ENCODE measurements at places on chromosomes 4 and X.

GRCh38 chr4:142909908-142910307, 63.8 kb upstream of the INPP4B start:
- DNase-seq = no peak

- DNase-seq = no peak
These were observed 61.8 kb downstream of the BRWD3 start for GRCh38 chrX:80747832-80748231.

DNA sequence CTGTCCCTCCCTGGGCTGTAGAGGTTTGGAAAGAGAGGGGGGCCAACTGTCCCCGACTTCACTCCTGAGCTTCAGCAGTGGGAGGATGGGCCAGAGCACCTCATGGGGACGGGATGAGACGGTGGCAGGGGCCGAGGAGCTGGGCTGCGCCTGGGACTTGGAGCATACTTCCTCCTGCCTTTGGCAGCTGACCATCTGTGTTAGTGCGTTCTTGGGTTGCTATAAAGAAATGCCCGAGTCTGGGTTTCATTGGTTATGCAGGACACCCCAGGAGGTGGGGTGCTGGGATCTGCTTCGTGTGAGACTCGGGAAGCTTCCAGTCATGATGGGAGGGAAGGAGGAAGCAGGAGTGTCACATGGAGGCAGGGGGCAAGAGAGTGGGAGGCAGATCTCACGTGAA, 7.4 kb downstream of the PSAPL1 start:
- DNase-seq = no peak

DNA sequence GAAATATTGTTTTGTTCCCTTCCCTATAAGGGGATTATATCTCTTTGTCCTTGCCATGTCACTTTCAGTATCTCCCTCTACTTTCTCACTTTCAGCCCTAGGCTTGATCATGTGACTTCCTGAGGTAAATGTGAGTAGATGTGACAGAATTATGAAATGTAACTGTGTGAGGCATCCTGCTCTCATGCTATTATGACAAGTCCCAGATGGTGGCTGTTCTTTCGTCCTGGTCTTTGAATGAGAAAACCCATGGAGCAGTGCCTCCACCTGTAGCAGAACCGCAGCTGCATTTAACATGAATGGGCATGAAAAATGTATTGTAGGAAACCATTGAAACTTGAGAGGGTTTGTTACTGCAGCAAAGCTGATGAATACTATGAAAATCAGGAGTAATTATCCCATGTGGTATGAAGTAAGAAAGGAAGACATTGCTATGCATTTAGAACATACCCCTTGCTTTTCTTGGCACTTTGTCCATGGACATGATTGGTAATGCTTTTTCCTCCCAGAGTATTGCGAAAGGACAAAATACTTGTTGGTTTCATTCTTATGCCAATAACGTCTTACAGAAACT, 202.2 kb upstream of the GPRIN3 start:
- DNase-seq = no peak

- DNase-seq = no peak
These were observed 2184.4 kb upstream of the TENM3 start for GRCh38 chr4:180058691-180059215.

DNA sequence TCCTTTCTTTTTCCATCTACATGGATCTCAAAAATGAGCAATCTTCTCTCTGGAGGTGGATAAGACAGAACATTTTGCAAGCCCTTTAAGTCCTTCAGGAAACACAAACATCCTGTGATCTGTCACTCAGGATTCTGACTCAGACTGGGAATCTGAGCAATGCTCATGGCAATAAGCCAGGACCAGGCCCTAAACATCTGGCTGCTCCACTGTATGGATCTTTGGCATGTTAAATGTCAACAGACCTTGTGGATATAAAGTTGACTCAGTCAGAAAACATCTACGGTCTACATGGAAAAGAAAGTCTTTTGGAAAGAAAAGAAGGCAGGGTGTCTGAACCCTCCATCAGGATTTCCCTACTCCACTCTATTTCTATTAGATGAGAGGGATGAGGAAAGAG, 17.8 kb upstream of the CHIC2 start:
- DNase-seq = no peak

DNA sequence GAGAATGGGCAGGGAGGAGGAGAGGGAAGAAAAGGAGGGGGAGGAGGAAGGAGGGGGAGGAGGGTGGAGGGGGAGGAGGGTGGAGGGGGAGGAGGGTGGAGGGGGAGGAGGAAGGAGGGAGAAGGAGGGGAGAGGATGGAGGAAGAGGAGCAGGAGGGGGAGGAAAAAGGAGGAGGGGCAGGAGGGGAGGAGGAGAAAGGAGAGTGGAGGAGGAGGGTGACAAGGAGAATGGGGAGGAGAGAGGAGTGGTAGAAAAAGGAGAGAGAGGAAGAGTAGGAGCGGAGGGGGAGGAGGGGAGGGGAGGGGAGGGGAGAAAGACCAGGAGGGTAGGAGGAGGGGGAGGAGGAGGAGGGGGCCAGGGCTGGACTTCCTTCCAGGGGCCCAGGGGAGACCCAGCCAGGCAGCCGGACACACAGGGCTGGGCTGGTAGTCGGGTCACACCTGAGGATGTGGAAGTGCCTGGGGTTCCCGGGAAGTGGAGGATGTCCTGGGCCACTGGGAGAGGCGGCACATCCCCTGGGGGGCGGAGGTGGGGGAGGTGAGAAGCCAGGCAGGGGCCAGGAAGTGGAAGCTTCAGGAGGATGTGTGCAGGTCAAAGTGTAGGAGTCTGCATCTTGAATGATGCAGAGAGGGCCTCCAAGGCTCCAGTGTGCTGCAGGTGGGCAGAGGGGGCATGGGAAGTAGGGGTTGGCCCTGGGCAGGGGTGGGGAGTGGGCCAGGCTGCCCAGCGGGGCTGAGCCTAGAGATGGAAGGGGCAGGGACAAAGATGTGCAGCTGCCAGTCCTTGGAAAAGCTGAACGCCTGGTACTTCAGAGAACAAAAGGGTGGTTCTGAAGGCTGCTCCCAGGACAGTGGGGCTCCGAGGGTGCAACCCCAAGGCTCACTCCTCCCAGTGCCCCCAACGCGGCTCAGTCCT, 18.8 kb downstream of the IL3RA start:
- DNase-seq = no peak

GRCh38 chr4:23932901-23933308, 43.1 kb upstream of the PPARGC1A start:
- no peak for DNase-seq

GRCh38 chrX:45598861-45599260, 398.2 kb upstream of the DIPK2B start:
- DNase-seq = no peak

DNA sequence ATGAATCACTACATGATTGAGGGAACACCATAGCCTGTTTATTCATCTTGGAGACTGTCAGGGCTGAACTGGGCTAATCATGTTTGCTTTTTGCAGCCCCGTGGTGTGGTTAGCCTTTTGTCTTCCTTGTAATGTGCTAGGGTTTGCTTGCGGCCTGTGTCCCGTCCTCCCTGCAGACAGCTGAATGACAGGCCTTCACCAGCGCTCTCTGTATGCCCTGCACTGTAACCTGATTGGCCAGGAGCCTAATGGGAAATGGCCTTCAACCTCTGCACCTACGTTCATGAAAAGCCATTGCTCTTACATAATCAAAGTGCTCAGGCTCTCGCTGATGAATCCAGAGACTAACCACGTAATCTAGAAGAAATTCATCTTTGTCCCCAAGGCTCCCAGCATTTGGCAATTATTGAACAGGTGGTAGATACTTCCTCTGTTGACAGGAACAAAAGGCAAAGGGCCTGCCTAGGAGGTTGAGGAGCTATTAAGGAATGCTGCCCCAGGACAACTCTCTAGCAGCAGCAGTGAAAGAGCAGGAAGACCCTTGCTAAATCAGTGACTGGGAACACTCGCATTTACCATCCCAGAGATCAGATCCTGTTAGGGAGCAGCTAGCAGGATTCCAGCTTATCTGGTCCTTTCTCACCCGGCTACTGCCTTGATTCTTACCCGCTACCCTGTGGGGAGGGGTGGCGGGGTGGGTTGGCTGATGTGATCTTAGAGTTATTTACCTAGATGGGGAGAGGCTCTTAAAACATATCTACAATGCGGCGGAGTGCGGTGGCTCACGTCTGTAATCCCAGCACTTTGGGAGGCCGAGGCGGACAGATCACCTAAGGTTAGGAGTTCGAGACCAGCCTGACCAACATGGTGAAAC, 42.3 kb upstream of the FAT1 start:
- DNase-seq = no peak

DNA sequence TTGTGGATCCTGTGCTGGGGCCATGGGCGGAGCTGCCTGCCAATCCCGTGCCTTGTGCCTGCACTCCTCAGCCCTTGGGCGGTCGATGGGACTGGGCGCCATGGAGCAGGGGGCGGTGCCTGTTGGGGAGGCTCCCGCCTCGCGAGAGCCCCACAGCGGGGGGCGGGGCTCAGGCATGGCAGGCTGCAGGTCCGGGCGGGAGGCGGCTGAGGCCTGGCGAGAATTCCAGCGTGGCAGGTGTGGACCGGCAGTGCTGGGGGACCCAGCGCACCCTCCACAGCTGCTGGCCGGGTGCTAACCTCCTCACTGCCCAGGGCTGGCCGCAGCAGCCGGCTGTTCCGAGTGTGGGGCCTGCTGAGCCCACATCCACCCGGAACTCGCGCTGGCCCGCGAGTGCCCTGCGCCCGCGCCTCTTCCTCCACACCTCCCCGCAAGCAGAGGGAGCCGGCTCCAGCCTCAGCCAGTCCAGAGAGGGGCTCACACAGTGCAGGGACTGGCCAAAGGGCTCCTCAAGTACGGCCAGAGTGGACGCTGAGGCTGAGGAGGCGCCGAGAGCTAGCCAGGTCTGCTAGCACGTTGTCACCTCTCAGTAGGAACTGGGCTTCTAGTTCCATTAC, 85.9 kb downstream of the GBA3 start:
- DNase-seq = no peak

DNA sequence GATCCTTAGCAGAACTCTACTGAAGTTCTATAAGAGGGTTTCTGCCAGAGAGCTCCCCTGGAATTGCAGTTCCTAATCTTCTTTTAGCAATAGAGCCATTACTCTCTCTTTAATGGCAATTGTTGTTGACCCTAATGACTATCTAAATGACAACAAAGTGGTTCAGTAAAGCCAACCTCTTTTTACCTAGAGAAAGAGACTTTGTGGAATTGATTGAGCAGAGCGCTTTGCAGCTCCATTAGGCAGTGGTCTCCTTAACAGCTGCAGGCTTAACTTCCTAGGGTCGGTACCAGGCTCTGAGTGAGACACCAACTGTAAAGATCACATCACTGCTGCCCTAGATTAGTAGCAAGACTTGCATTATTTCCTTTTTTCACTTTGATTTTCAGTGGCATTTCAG, 1472.9 kb upstream of the TENM3 start:
- no peak for DNase-seq

- no peak for DNase-seq
These were observed 56.0 kb downstream of the RAI2 start for GRCh38 chrX:17805120-17805519.
